ENCODE measurements at places on chromosomes 5 and 9.

DNA sequence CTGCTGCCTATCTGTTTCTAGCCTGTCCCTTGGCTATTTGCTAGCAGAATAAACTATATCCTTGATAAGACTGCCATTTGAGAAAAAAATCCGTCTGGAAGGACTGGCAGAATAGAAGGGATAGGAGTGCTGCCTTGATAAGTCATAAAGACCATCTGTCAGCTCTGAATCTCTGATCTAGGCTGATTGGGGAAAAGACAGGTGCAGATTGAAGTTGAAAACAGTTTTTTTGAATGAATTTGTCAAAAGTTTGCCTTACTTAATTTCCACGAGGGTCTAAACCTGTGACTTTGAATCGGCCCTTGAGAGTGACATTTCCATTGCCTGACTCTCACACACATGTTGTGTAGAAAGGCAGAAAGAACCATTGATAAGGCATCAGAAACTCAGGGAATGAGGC is 218.6 kb downstream of the MAN2A1 start:
- DNase-seq: no peak

GRCh38 chr5:172339264-172340180 is 56.0 kb upstream of the UBTD2 start:
- DNase-seq: no peak

DNA sequence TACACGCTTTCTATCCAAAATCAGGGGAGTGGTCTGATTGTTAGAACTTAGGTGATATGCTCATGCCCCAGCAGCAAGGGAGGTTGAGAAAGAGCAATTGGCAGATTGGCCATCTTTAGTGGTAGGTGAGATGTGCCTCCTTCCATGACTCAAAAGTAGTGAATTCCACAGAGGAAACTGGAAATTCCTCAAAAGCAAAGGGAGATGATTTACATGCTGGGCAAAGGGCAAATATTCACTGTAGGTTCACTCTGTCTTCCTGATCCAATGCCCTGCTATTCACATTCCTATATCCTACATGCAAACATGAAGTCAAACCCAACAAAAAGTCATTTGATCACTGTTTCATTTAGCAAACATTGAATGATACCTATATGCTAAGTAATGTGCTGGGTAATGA is 130.1 kb upstream of the ZNF608 start:
- DNase-seq: no peak

DNA sequence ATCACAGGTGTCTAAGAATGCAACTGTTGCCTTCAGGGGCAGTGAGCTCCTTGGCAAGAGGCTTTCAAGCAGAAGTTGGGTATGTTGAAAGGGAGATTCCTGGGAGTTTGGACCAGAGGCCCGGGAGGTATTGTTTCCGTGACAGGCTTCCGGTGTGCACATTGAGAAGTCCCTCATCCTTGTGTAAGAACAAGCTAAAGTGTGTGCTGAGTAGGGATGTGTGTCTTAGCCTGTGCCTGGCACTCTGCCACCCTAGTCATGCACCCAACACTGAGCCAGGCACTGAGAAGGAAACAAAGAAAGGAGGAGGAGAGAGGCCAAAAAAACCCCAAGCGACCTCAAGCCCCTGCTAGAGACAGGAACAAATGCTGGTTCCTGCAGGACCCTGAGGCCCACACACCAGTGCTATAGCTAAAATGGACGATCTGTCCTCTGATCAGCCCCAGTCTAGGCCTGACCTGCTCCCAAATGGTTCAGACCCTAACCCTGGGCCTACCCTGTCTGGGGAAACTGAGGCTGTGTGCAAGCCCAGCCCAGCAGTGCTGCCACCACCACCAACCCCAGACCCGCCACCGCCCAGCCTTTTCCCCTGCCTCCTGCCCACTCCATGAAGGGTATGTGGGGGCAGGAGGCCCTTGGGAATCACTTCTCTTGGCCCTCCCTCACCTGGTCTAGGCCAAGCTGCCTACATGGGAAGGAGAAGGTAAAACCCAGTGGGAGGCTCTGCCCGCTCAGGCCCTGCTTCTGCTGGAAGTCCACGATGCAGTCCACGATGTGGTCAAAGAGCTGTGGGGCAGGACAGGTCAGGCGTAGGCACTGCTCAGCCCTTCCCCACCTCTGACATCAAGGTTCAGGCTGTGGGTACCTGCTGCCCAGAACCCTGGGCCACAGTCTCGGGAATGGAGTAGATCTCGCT is 12.6 kb downstream of the HK3 start:
- DNase-seq: no peak

- DNase-seq: no peak
Measured at GRCh38 chr9:85502815-85503655, 238.7 kb downstream of the AGTPBP1 start.

DNA sequence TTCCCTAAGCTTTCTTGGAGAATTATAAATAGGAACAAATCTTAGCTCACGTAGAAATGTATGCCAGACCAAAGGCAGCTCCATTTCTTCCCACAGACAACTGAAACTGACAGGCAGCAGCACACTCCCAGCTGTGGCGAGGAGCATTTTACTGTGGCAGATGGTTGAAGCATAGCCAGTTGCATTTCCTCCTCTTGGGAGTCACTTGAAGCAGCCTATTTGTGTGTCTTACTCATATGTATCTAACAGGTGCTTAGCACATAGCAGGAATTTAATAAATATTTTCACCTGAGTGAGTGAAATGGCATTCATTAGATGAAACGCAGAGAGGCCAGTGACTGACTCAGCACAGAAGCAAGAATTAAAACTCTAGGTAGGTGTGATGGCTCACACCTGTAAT is 12.3 kb upstream of the MTMR12 start:
- no peak for DNase-seq

- no peak for DNase-seq
Measured at GRCh38 chr5:87877495-87877894, 391.1 kb downstream of the TMEM161B start.

- DNase-seq: no peak
Measured at GRCh38 chr9:126626127-126626925, 12.6 kb downstream of the LMX1B start.

- no peak for DNase-seq
Measured at GRCh38 chr5:36200513-36200912, 41.2 kb downstream of the NADK2 start.

GRCh38 chr5:94802450-94802849 is 184.0 kb downstream of the SLF1 start:
- no peak for DNase-seq

- no peak for DNase-seq
Measured at GRCh38 chr5:151966046-151966445, 41.4 kb upstream of the GLRA1 start.

- no peak for DNase-seq
Measured at GRCh38 chr5:163436515-163436914, 880 bp upstream of the CCNG1 start.

- DNase-seq: no peak
Measured at GRCh38 chr5:82754759-82755158, 322.4 kb downstream of the TMEM167A start.

GRCh38 chr5:74367241-74367733 is 273.2 kb downstream of the ENC1 start:
- DNase-seq: no peak

- no peak for DNase-seq
Measured at GRCh38 chr9:14148501-14149103, 165.3 kb downstream of the NFIB start.

GRCh38 chr9:134174073-134174449 is 9.7 kb upstream of the RNU6ATAC start:
- DNase-seq: no peak

GRCh38 chr5:74075501-74076484 is 449.8 kb downstream of the ARHGEF28 start:
- DNase-seq: no peak

- no peak for DNase-seq
Measured at GRCh38 chr5:155768332-155768731, 558.6 kb upstream of the SGCD start.

DNA sequence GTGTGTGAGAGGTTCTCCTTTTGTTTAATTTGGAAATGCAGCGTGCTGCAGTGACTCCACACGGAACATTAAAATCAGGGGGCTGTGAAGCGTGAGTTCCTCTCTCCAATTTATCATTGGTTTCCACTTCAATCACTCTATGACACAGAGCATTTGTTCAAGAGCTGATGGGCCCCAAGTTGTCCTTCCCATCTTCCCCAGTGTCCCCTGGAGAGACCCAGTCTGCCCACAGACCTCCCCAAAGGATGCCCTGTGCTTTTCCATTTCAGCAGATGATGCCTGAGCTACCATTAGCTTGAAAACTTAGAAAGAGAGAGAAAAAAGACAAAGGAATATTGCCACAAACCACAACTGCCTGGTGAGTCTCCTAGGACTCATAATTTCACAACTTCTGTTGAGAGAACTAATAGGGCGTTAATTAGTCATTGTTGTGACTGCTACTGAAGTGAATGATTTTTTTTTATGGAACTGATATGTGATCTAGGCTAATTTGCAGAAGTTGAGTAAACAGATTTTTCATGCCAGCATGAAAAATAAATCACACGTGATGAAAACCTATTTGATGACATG is 772.7 kb downstream of the SEMA5A start:
- DNase-seq: no peak

DNA sequence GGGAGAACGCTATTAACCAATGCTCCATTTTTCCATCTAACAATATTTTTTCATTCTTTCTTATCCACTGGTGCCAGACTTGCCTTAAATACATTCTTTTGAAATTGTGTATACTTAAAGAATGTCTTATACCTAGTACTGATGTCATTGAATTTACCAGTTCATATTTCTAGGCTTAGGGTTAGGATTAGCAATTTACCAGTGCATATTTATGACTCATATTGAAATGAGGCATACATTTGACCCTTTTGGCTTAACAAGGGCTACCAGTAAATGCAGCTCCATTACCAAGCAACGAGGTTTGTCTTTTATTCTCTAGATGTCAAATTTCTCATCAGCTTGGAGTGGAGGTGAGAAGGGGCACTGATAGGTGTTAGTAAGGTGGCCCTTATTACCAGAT is 89.5 kb downstream of the CDH9 start:
- DNase-seq: no peak

GRCh38 chr5:98902733-98903132 is 26.1 kb downstream of the CHD1 start:
- no peak for DNase-seq

DNA sequence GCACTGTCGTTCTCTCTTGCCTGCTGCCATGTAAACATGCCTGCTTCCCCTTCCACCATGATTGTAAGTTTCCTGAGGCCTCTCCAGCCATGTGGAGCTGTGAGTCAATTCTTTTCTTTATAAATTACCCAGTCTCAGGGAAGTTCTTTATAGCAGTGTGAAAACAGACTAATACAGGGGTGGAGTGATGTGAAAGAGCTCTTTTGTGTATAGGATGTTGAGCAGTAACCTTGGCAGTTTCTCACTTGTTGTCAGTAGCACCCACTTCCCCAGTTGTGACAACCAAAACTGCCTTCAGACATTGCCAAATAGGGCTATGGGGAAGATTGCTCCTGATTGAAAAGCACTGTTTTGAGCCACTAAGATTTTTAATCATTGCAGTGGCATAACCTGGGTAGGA is 552.2 kb upstream of the ZNF462 start:
- DNase-seq: no peak

DNA sequence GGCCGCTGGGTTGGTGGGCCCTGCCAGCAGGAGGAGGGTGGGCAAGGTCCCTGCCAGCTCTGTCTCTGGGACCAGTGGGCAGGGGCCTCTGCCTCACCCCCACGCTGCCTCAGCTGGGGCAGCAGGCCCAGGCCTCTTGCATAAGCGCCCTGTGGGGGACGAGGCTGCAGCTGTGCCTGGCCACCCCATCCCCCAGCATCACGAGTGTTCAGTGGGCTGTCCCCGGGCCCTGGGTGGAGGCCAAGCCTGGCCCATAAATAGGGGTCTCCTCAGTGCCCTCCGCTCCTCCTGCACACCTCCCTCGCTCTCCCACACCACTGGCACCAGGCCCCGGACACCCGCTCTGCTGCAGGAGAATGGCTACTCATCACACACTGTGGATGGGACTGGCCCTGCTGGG is at the start of gene PTGDS:
Gene PTGDS (plus strand): TSS at position 282 of the 400 bp plus-strand sequence. CDS start 75 bp downstream, at position 357.
- no peak for DNase-seq

DNA sequence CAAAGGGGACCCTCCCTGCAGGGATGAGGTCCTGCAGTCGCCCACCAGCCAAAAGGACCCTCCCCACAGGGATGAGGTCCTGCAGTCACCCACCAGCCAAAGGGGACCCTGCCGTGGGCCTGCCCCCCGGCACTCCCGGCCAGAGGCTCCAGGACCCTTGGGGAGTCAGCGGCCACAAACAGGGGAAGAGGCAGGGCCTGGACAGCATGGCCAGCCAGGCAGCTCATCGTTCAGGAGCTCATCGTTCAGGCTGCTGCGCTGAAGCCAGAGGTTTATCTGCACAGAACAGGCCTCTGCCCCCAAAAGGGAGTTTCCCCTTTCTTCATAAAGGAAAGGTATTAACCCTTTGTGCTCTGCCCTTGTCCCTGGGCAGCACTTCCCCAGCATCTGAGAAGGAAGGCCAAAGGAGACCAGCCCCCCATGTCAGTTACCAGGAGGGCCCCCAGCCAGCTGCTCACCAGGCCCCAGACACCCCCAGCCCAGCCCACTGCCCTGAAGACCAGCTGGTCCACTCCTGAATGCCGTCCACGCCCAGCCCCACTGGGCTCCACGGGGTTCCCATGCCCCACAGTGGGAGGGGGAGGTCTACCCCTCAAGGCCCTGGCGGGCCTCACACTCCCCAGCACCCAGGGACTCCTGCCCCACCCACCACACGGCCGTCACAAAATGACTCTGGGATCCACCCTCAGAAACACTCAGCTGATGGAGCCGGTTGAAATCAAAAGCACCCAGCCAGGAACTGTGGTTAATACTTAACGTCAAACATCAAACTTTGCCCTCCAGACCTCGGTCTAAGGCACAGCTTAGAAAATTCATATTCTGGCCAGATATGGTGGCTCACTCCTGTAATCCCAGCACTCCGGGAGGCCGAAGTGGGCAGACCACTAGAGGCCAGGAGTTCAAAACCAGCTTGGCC is 6.3 kb downstream of the SLC12A7 start:
- peak; percentile 93 for DNase-seq

GRCh38 chr9:135225619-135226228 is 138.3 kb downstream of the OLFM1 start:
- no peak for DNase-seq

DNA sequence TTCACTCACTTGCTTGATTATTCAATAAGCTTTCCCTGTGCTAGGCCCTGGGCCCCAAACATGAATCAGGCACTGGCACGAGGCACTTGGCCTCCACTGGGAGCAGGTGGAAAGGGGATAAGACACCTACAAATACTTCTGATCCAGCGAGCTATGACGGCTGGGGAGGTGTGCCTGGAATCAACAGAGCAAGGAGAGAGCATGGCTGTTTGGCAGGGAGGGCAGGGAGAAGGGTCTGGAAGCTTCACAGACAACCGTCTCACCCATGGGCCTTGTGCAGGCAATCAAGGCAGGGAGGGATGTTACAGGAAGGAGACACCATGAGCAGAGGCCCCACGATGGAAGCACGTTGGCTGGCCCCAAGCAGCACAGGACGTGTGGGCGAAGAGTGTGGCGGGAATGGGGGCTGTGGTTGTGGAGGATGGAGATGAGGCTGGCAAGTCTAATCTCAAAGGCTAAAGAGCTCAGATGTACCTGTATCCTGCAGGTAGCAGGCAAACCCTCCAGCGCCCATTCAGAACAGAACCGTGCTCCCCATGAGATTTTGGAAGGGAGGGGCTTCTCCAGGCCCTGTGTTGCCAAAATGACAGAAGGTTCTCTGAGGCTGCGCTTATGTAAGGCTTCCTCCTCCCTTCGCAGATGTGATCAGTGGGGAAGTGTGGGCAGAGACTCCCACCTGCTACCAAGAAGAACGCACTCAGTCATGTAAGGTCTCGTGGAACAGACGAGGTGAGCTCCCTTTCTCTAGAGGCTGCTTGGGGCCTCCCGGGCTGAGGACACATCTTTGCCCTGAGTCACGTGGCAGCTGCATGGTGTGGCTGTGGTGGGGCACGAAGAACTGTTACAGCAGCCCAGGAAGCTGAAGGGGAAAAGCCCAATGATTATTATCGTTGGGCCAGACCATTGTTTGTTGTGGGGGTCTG is 189.7 kb downstream of the DAB2IP start:
- DNase-seq: no peak
